Sigmoid colon (tissue), 7 donors: ENCODE measurements at places on chromosomes 1 and 21. TPM values are rescaled to one million over a fixed set of nuclear protein-coding genes. Genes with fewer than 3 reads are reported as not detected.

The SETDB1 gene
- 23.9 TPM for total RNA-seq

GRCh38 chr1:96882096-96882495 lies 160.5 kb downstream of the PTBP2 start:
- no peak for DNase-seq

The MPL gene
- total RNA-seq, result not detected

DNA sequence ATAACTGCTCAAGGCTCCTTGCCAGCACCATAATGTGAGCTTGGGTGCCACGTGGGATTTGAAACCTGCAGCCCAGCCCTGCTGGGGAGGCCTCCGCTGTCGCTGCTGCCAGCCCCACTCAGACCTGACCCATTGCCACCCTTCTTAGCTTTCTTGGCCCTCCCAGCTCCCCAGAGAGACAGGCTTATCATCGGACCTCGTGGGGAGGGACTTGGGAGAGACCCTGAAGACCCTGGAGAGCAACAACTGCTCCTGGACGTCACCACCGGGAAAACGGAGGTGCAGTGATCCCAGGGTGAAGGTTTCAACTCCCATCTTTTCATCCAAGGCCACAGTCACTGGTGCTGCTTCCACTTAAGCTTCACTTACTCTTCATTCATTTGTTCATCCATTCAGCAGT lies 596.1 kb downstream of the PTPRU start:
- DNase-seq, result no peak

GRCh38 chr1:25476186-25477097 lies 45.7 kb downstream of the MACO1 start:
- DNase-seq, result no peak

DNA sequence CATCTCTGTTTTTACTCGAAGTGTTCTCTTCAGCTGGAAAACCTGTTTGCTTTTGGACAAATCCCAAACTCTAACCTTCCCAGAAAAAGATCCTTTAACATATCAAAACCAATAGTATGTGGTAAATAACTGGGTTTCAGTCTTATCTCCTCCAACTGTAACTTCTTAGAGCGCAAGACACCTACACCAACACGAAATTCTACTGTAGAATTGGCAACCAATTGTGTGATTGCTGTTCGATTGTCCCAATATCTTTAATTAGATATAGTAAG lies 5.8 kb upstream of the MPZL1 start:
- DNase-seq, result no peak

- no peak for DNase-seq
Observed at GRCh38 chr1:96370757-96371156, 350.8 kb upstream of the PTBP2 start.

DNA sequence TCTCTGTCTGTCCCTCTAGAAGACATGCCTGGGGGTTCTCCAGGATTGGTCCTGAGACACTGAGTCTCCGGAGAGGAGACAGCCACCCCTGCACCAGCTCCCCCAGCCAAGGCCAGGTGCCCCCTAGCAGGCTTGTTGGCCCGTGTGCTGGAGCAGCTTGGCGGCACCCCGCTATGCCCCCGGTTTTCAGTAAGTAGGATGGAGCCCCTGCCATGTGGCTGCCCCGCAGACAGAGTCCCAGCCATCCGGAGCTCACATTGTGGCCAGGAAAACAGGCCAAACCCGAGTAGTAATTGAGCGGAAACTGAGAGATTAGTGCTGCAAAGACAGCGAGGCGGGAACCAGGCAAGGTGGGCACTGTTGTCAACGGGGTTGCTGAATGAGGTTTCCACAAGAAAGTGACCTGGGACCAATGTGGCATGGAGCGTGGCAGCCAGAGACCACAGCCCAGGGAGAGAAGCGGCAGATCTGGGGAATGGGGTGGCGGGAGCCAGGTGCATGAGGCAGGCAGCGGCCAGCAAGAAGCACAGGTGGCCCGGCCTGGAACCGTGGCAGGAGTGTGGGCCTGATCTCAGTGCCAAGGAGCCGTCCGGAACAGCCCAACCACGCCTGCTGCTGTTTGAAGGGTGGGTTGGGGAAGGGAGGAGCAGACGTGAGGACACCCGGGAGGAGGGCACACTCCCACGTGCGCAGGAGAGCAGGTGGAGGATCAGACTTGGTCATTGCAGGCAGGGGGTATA lies 137.4 kb upstream of the VAMP3 start:
- DNase-seq, result no peak

The A3GALT2 gene
- total RNA-seq, result not detected

GRCh38 chr1:247535402-247535801 lies 838 bp downstream of the OR2C3 start:
- DNase-seq, result no peak

GRCh38 chr1:14080653-14081052 lies 380.7 kb downstream of the PRDM2 start:
- DNase-seq, result no peak

GRCh38 chr1:226017070-226017469 lies 17.9 kb upstream of the SDE2 start:
- DNase-seq, result no peak

- no peak for DNase-seq
Observed at GRCh38 chr1:173821680-173822079, 2.8 kb upstream of the DARS2 start.

GRCh38 chr1:219371471-219371870 lies 197.8 kb downstream of the LYPLAL1 start:
- no peak for DNase-seq

DNA sequence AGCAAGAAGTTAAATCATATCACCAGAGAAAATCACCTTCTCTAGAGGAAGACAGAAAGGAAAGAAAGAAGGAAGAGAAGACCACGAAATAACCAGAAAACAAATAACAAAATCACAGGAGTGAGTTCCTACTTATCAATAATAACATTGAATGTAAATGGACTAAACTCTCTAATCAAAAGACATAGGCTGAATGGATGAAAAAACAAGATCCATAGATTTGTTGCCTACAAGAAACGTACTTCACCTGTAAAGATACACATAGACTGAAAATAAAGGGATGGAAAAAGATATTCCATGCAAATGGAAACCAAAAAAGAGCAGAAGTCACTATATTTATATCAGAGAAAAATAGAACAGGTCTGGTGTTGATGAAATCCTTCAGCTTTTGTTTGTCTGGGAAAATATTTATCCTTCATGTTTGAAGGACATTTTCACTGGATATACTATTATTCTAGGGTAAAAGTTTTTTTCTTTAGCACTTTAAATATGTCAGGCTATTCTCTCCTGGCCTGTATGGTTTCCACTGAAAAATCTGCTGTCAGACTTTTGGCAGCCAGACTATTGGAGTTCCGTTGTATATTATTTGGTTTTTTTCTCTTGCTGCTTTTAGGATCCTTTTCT lies 202.5 kb upstream of the DUSP10 start:
- DNase-seq, result no peak

GRCh38 chr21:42601656-42602055 lies 51.8 kb upstream of the PDE9A start:
- no peak for DNase-seq

GRCh38 chr1:41611068-41611931 lies 126.8 kb upstream of the EDN2 start:
- DNase-seq, result peak; percentile 44

The RNASEL gene
- total RNA-seq, result 8.6 TPM
